Stimulated activated CD4-positive, alpha-beta T cell treated with anti-CD3 and anti-CD28 coated beads, Interleukin-12 subunit alpha, Interleukin-12 subunit beta, amount 100 ng/mL, for 48 hours (primary cell): ENCODE measurements at places on chromosomes 5 and 9.

GRCh38 chr9:23537192-23538066 is 288.6 kb downstream of the ELAVL2 start:
- no peak for DNase-seq

GRCh38 chr5:171615705-171616640 is 169.6 kb upstream of the SMIM23 start:
- DNase-seq = no peak

DNA sequence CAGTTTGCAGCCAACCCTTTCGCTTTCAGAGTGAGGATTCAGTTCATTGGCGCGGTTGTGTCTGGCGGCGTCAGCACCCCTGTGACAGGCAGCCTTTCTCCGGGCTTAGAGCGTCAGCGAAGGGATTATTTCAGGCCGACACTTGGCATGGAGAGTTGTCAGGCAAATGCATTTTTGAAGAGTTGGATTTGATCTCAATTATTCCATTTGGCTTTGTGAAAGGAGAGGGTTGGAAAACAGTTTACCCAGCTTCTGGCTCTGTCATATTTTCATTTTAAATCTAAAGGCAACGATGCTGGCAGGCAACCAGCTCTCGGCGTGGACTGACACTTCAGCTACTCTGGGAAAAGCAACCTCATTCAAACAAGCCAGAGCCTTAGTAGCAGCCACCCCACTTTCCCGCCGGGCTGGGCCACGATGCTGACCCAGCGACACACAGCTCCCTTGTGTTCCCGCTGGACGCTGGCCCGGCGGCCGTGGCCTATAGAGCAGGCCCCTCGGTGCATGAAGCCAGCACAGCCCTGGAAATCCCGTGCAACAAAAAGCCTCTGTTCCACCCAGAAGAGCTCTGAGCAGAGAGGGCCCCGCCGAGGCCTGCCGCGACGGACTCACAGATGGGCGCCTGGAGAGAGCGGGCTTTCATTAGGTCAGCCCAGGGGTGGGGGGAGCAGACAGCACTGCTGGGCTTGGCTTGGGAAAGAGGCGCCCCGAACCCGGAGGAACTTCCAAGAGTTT is 28.9 kb upstream of the LPCAT1 start:
- DNase-seq = no peak

DNA sequence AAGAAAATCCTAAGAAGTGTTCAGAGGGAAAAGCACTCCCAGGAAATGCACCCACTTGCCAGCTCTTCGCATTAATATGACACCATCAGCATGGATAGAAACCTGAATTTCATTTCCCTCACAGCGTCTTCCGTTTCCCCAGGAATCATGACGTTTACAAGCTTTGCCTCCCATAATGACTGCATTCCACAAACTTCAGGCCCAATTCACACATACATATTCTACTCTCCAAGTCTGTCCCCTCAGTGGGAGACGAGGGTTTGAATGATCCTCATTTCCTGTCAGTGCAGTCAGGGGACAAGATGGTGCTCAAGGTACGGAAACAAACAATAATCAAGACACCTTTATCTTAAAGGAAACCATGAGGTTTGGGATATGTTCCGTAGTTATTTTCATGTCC is 44.9 kb upstream of the MAN2A1 start:
- DNase-seq = no peak

- no peak for DNase-seq
Measured at GRCh38 chr9:35935261-35935660, 22.7 kb downstream of the OR2S2 start.

GRCh38 chr9:35675732-35676392 is 2.1 kb downstream of the CA9 start:
- DNase-seq = no peak
